GM06990 (cell line): ENCODE measurements at places on chromosomes 2 and 18.

DNA sequence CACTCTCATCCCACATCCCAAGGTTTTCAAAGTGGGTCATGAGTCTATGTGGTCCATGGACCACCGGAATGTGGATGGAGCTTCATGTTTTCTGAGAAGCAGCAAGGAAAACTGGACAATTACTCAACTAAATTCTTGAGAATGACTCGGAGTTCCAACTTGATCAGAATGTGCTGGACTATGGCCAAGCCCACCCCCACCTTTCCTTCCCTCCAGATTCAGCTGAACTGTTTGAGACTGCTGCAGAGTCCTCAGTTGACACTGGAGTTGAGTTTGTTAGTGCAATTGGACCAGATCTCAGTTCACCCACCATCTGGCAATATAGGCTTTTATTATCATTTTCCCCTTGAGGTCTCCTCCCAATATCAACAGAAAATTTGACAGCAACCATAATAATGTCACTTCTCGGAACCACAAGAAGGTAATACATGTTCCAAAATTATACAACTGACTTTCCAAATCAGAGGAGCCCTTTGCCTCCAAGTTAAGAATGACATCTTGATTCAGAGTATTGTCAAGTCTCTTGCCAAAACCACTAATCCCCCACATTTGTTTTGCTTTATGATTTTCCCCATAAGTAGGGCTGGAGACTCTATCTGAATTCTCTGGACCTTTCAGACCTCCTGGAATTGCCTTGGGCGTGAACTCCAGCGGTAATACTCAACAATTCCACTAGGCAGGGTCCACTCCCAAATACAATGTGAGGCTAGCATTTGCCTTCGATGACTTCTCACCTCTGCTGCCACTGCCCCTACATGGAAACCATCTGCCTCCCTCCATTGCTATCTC lies 8.8 kb downstream of the COL4A4 start:
- DNase-seq, result no peak

- DNase-seq, result no peak
Observed at GRCh38 chr18:2223449-2223848, 347.9 kb downstream of the METTL4 start.

GRCh38 chr2:58604096-58604495 lies 363.0 kb upstream of the FANCL start:
- DNase-seq, result no peak

GRCh38 chr2:48235076-48235475 lies 294.9 kb upstream of the STON1 start:
- no peak for DNase-seq

- no peak for DNase-seq
Observed at GRCh38 chr2:28419443-28420270, 27.0 kb downstream of the FOSL2 start.

DNA sequence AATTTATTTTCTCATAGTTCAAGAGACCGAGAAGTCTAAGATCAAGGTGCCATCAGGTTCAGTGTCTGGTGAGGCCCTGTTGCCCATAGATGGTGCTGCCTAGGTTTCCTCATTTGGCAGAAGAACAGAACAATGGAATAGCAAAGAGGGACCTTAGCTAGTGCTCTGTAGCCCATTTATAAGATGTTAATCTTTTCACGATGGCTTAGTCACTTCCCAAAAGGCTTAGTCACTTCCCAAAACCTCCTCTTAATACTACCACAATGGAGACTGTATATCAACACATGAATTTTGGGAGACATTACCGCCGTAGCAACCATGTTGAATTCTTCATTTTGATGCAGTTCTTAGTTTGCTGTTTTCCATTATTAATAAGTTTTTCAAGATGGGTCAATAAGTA lies 246.3 kb upstream of the NRP2 start:
- no peak for DNase-seq

DNA sequence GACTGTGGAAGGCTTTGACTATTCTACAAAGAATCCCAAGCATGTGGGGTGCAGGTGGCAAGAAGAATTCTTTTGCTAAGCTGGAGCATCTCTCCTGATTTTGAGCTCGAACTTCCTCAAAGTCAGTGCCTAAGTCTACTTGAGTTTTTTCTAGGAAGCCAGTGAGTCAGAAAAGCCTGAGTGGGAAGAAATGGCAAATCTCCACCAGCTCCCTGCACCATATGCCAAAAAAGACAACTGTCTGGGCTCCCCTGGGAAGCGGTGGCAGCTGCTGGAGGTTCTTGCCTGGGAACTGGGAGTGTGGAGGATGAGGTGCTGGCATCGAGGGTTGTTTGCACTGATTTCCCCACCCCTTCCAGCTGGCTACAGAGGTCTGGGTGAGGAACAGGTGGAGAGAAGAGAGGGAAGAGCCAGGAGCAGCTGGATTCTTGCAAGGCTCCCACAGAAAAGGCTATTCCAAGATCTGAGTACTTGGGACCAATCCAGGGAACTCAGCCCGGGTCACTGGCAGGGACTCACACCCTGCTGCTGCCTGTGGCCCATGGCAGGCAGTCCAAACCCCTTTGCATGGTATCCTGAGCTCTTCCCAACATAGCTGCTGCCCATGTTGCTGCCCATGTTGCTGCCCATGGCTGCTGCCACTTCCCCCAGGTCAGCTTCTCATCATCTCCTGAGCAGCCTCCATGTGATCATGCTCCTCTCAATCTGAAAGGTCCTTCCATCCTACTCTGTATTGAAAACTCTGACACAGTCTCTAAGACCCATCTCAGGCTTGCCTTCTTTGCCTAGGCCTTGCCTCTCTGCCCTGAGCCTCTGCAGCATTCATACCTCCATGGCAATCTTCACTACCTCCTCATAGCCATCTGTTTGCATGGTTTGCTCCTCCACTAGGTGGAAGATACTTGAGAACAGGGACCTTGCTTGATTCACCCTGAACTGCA lies 128.3 kb upstream of the SPATS2L start:
- DNase-seq, result no peak

DNA sequence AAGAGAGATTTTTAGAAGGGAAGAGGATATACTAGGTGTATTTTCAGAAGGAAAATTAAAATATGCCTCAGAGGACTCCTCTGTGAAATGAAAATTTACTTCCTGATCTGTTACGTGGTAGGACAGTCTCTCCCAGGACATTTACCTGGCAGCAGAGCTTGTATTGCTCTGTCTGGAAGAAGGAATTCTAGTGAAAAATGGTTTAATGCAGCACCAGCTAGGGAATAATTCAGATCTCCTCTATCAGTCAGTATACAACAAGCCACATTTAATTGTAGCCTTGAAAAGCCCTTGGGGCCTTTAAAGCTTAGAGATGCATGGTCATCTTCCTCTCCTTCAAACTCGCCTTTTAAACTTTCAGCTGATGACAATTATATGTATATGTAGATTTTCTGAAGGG lies 49.6 kb downstream of the PIK3C3 start:
- no peak for DNase-seq

DNA sequence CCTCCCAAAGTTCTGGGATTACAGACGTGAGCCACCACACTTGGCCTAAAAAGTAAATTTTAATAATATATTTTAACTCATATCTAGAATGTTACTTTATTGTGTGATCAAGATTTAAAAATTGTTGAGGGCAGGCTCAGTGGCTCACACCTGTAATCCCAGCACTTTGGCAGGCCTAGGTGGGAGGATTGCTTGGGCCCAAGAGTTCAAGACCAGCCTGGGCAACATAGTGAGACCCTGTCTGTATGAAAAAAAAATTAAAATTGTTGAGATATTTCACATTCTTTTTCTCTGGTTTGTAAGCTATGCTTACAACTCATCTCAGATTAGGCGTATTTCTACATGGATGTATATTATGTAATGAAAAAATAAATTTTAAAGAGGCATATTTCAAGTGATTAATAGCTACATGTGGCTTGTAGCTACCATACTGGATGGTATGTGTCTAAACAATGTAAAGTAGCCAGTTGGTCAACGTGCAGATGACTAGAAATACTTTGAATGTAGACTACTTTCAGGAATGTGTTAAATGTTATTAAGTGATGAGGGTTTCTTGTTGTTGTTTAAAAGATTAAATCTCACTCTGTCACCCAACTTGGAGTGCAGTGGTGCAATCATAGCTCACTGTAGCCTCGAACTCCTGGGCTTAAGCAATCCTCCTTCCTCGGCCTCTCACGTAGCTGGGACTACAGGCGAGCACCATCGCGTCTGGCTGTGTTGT lies 5.9 kb downstream of the RAB10 start:
- DNase-seq, result no peak

DNA sequence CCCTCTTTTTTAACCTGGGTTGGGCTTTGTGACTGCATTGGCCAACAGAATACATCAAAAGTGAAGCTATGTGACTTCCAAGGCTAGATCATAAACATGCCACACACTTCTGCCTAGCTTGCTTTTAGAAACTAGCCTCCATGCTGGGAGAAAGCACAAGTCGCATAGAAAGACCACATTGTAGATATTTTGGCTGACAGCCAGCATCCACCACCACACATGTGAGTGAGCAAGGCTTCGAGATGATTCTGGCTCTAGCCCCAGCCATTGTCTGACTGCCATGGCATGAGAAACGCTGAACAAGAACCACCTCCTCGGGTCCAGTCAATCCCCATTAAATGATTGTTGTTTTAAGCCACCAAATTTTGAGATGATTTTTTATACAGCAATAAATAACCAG lies 66.8 kb upstream of the STPG4 start:
- DNase-seq, result no peak

DNA sequence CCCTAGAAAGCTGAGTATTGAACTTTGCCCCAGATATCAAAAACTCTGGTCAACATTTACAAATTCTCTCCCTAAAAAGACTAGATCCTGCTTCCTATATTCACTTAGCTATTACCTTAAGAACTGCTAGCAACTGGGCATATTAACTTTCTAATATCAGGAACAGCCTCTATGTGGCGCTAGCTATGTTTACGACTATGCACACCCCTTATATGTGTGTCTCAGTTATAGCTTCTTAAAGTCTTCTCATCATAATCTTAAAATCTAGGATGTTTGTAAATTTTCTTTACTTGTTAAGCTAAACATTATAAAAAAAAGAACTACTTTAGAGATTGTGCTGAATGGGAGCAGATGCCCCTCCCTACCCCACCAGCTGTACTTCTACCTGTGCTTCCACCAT lies 1.7 kb upstream of the STAMBP start:
- DNase-seq, result no peak

DNA sequence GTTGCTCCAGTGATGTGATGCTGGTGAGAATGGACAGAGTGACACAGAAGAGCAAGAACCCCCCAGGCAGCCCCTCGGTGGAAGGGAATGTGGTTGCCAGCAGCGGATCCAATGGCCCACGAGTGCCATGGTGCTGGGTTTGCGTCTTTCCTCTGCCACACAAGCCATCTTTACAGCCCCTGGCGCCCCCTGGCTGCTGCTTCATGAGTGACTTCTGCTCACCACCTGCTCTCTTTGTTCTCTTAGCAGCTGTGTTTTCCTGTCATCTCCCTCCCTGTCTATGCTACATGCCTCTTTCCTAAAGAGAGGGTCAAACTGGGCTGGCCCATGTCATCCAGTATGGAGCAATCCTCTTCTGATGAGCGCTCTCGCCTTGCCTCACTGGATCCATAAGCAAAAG lies 300.0 kb upstream of the SMIM21 start:
- DNase-seq, result no peak

DNA sequence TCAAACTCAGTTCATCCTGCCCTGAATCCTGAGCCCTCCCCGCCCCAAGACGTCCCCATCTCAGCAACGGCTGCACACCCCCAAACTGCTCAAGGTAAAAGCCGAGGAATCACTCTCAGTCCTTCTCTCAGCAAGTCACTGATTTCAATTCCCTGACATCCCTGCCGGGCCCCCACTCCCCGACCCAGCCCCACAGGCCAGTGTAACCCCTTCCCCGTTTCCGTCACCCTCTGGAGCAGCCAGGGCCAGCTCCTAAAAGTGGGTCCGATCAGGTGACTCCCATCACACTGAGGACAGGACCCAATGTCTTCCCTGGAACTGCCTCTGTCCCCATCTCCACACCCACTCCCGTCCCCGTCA lies 20.5 kb downstream of the SNORC start:
- DNase-seq, result no peak

DNA sequence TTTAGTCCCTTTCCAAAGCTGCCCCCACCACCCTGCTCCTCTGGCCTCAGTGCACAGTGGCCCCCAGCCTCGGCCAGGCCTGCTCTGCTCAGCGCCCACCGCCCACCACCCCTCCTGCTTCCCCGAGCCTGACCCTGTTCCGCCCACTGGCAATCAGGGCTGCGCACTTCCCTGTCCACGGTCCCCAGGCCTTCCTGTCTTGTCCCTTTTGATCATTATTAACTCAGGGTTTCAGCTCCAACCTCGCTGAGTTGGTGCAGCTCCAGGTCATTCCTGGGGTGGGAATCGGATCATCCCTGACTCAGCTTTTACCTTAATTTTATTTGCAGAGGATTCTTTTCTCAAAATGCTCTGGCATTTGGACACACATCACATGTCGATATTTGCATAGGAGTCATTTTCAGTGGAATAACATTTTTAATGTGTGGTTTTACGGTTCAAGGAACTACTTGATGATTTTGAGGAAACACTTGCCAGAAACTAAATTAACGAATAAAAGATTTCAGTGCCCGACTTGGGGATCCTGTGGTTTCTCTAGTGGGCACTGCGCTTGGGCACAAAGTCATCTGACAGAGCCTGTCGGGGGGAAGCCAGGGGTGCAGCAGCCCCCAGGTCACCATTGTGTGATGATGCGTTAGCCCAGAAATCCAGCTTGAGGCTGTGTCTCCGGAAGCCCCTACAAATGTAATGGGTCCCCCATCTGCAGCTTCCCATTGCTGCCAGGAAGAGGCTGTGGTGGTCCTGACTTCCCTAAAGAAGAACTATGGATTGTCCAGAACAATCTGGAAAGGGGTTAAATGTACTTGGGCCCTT lies 1.0 kb upstream of the ESPNL start:
- no peak for DNase-seq

DNA sequence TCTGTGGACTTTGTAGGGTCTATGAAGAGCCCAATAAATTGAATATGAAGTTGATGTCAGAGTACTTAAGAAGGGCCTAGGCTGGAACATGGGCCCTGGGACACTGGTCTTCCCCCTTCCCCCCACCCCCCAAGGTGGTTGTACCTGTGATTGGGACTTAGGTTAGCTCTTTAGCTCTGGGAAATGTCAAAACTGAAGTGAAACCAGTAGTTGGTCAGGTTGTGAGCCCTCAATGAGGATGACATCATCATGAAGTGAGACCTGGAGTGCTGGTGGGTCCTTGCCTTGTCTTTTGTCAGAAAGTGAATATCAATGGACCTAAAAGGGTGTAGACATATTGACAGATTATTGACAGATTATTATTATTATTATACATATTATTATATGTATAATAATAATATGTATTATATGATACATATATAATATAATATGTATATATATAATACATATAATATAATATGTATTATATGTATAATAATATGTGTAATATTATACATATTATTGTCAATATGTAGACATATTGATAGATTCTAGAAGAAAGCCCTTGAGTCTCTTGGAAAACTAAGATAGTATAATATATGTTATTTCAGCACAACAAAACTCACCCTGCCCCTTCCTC lies 5.4 kb downstream of the MARS2 start:
- DNase-seq, result peak; percentile 56

GRCh38 chr18:24443870-24444269 lies 16.6 kb upstream of the HRH4 start:
- no peak for DNase-seq
